Prostate gland (tissue), 2 donors: ENCODE measurements at places on chromosomes 2 and 18. TPM values are rescaled to one million over a fixed set of nuclear protein-coding genes. Genes with fewer than 3 reads are reported as not detected.

DNA sequence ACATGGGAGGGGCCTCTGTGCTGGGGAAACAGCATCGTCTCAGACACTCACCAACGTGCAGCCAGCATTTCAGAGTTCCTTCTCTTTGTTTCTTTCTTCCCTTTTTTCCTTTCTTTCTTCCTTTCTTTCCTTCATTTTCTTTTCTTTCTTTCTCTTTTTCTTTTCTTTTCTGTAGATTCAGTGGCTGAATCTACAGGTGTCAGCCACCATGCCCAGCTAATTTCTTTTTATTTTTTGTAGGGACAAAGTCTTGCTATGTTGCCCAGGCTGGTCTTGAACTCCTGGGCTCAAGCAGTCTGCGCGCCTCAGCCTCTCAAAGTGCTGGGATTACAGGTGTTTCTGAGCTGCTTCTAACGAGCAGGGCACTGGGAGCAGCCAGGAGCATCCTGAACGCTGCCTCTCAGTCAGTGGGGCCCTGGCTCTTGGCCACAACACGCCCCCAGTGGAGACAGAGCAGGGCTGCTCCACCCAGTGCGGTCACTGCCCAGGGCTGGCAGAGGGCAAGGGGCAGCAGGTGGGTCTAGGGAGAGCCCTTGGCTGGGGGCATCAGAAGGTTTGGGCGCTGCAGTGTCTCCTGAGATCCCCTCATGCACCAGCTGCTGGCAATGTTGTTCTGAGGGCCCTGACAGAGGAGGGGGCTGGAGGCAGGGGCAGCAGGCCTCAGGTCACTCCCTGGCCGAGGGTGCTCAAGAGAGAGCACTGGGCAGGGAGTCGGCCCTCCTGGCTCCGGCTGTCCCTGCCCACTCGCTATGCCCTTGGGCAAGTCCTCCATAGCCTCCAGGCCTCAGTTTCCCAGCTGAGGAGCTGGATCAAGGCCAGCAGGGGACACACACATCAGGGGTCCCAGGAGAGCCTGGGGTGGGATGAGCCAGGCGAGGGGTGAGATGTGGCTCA lies 4.7 kb upstream of the KLHL30 start:
- H3K4me1 ChIP-seq: no peaks in the 10 kb centered on the region
- no peak for DNase-seq
- no peaks in the 10 kb centered on the region for H3K36me3 ChIP-seq

- H3K36me3 ChIP-seq: no peaks in the 10 kb centered on the region
- H3K27ac ChIP-seq: no peak overlapping the region
- no peaks in the 10 kb centered on the region for H3K4me1 ChIP-seq
These were observed 62.1 kb upstream of the THSD7B start for GRCh38 chr2:136703214-136703613.

DNA sequence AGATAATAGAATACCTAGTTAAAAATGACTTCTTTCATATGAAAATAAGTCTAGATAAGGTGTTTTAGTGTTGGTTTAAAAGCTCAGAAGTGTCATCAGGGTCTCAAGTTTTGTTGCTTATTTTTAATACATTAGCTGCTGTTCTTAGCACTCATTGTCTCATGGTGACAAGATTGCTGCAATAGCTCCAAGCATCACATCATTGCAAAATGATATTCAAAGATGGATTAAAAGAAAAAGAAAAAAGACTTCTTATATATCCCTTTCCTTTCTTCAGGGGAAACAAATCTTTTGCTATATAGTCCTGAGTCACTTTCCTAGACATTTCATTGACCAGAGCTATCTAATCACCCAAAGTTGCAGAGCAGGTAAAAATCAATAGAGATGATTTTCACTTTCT lies 386.1 kb downstream of the ARHGAP15 start:
- no peak overlapping the region for H3K27ac ChIP-seq
- H3K4me3 ChIP-seq: no peak overlapping the region
- no peak for DNase-seq
- H3K36me3 ChIP-seq: no peaks in the 10 kb centered on the region

- no peaks in the 10 kb centered on the region for H3K27me3 ChIP-seq
- no peaks in the 10 kb centered on the region for H3K4me1 ChIP-seq
These were observed 37.1 kb downstream of the BCL11A start for GRCh38 chr2:60516383-60516811.

DNA sequence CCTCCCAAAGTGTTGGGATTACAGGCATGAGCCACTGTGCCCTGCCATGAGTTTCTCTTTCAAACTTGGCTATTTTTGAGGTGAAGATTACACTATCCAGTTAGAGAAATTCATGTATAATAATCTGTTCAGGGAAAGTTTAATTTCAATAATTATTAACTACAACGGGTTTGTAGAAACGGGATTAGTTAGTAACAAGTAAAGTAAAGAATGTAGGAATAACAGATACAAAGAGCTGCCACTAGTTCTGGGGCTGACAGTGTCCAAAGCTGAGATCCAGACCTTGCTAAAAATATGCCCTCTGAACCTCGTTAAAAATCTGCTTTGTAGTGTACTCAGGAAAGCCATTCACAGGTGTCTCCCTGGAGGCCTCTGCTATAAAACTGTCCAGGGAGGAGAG lies 16.9 kb downstream of the SFTPB start:
- H3K27ac ChIP-seq: no peak overlapping the region
- no peaks in the 10 kb centered on the region for H3K27me3 ChIP-seq
- H3K4me3 ChIP-seq: no peak overlapping the region
- H3K4me1 ChIP-seq: no peaks in the 10 kb centered on the region
- no peak for DNase-seq

DNA sequence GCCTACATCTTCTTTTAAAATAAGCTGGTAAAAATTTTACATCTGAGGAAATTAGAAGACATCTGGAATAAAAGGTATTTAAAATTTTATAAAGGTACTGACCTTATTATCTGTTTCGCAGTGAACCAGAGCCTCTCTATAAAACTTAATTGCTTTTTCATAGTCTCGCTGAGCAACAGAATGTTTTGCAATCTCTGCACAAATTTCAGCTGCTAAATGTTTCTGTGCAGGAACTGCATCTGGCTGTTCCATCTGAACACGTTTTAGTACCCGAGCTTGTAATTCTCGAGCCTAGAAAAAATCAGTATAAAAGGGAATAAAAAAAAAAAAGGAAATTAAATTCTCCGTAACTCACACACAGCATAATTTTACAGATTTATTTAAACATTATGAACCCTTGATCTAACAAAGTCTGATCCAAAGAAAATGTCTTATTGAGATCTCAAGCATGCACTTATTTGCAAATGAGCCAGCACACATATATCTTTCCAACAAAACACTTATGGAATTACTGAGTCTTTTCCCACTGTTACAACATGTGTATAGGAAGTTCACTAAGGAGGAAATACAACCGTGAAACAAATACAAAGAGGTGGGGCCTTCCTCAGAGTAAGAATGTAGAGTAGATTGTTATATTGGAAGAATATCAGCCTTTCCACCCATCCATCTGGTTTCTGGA lies 51.8 kb downstream of the TTC21B start:
- peak; percentile 7 for DNase-seq
- H3K4me3 ChIP-seq: no peak overlapping the region
- H3K4me1 ChIP-seq: no peaks in the 10 kb centered on the region
- H3K36me3 ChIP-seq: no peaks in the 10 kb centered on the region

GRCh38 chr2:44212302-44212701 lies 43.6 kb downstream of the PPM1B start:
- no peaks in the 10 kb centered on the region for H3K36me3 ChIP-seq
- H3K27ac ChIP-seq: no peak overlapping the region
- no peak overlapping the region for H3K4me3 ChIP-seq
- H3K27me3 ChIP-seq: no peaks in the 10 kb centered on the region

DNA sequence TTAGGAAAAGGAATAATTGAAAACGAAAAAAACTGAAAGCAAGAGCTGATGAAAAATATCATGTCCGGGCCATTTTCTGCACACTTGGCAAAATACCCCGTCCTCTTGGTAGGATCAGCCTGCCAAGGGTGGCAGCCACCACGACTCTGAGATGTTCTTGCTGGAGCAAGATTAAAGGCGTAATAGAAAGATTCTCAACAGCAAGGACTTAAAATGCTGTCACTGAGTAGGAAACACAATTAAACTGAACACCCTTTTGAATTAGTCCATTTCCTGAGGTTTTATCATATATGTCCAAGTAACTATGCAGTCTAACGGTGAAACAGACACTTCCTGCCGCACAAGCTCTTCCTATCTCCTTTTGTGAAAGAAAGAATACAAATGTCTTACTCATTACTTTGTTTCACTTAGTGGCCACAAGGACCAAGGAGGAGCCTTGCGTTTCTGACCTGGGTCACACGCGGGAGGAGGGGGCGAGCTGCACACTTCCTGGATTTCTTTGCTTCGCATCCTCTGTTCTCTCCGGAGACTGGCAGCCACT lies 222.7 kb downstream of the PIEZO2 start:
- H3K27ac ChIP-seq: peak overlapping the region; percentile 23
- H3K4me1 ChIP-seq: no peaks in the 10 kb centered on the region
- no peak for DNase-seq
- H3K4me3 ChIP-seq: no peak overlapping the region
- H3K27me3 ChIP-seq: no peaks in the 10 kb centered on the region

DNA sequence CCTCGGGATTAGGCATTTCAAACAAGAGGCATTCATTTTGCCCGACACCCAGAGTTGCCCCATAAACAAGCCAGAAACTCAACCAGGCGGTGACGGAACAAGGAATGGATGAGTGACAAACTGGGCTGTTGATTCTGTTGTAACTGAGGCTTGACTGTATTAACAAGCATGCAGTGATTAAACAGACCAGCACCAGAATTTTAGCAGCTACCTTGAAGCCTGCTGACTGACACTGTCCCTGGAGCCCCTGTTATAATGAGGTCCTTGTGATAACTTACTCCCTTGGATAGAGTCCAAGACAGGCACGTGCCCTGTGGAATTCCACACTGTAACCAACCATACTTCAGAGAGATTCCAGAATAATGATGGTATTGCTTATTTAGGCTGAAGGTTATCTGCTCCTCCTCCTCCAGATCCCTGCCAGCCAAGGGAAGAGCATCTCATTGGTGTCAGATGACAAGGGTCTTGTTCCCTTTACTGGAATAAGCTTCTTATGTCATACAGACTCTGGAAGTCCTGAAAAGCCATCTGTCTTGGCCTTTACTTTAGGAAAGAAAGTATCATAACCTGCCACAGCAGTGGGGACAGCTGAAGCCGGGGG lies 97.1 kb upstream of the RMDN2 start:
- H3K27ac ChIP-seq: peak overlapping the region; percentile 15
- H3K4me3 ChIP-seq: no peak overlapping the region
- no peaks in the 10 kb centered on the region for H3K36me3 ChIP-seq
- no peaks in the 10 kb centered on the region for H3K4me1 ChIP-seq

DNA sequence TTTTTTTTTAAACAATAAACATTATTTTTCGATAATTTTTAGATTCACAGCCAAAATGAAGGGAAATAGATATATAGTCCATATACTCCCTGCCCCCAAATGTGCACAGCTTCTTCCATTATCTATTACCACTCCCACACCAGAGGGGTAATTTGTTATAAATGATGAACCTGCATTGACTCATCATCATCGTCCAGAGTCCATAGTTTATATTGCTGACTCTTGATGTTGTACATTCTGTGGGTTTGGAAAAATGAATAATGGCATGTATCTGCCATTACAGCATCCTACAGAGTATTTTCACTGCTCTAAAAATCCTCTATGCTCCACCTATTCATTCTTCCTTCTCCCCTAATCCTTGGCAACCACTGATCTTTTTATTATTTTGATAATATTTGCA lies 121.5 kb downstream of the LTBP1 start:
- no peak for DNase-seq
- no peaks in the 10 kb centered on the region for H3K36me3 ChIP-seq
- no peak overlapping the region for H3K27ac ChIP-seq
- H3K4me1 ChIP-seq: no peaks in the 10 kb centered on the region

DNA sequence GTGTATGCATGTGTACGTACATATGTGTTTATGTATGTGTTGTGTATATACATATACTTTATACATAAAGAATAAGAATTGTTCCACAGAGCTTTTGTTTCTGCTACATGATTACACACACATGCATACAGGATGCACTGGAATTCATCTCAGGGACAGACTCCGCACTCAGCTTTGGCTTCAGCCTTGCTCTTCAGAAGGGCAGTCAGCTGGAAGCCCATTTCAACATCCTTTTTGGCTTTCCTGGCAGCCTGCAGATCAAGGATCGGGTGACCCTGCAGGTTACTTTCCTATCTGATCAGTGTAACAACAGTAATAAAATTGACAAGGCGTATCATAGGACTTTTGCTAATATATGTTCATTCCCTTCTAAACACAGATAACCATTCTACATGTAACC lies 144.1 kb upstream of the COPS8 start:
- no peaks in the 10 kb centered on the region for H3K4me1 ChIP-seq
- H3K4me3 ChIP-seq: no peak overlapping the region
- peaks cover 2% of the 10 kb centered on the region for H3K27me3 ChIP-seq
- H3K27ac ChIP-seq: no peak overlapping the region

DNA sequence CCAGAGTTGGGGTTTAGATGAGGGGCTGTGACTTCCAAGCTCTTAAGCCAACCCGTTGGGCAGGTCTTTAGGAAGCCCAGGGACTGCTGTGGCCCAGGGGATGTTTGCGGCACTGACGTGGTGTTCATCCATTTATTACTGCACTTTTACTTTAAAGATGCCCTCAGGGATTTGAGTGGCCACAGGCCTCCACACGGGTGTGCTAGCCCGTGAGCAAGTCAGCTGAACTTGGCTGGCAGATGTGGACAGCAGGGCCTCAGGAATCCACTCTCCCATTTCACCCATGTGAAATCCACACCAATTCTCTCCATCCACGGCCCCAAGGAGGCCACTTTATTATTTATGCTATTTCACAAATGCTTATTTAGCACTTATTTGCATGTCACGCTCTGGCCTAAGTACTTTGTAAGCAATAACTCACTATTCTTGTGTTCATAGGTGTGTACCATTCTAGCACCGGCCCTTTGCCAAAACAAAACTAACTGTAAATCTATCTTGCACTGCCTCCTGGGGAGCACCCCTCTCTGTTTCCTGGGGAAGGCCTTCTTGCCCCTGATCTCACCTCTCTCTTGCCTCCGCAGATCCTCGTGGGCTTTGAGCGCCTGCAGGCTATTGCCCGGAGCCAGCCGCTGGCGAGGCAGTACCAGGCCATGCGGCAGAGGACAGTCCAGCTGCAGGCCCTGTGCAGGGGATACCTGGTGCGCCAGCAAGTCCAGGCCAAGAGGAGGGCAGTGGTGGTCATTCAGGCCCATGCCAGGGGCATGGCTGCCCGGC lies 39.1 kb upstream of the GPR17 start:
- H3K27ac ChIP-seq: no peak overlapping the region
- H3K36me3 ChIP-seq: no peaks in the 10 kb centered on the region
- H3K4me3 ChIP-seq: no peak overlapping the region

Gene INHA
- 391 TPM for total RNA-seq

Gene RPE
- total RNA-seq: 44.1 TPM

Gene GPR155
- 4.5 TPM for total RNA-seq

Gene ANKRD53
- total RNA-seq: 0.74 TPM

Gene HK2
- 8.7 TPM for total RNA-seq

Gene COL4A3
- total RNA-seq: 7.0 TPM
